Liver (tissue), 10 donors: ENCODE measurements at places on chromosomes 1 and 21. TPM values are rescaled to one million over a fixed set of nuclear protein-coding genes. Genes with fewer than 3 reads are reported as not detected.

The CATSPERE gene
- total RNA-seq = 0.79 TPM

The KCNT2 gene
- 11.2 TPM for total RNA-seq

DNA sequence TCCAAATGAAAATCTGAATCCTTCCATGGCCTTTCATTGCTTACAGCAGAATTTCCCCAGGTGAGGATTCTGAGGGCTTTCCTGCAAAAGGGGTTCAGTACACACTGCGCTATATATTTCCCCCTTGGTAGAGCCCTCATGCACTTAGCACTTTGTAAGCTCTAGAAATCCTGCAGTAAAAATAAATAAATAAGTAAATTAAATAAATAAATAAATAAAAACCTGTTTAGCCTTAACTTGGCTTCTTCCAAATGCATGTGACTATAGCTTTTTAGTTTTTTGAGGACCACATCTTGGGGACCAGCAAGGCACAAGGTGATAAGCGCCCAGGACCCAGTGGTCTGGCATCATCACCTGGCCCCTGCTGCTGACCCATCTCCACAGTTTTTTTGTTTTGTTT, 3.2 kb upstream of the BMP8B start:
- no peak for DNase-seq
- H3K27me3 ChIP-seq = no peaks in the 10 kb centered on the region
- no peaks in the 10 kb centered on the region for H3K36me3 ChIP-seq
- H3K4me1 ChIP-seq = peaks cover 6% of the 10 kb centered on the region

The IL22RA1 gene
- 2.1 TPM for total RNA-seq

The VSIG8 gene
- total RNA-seq = 0.08 TPM

DNA sequence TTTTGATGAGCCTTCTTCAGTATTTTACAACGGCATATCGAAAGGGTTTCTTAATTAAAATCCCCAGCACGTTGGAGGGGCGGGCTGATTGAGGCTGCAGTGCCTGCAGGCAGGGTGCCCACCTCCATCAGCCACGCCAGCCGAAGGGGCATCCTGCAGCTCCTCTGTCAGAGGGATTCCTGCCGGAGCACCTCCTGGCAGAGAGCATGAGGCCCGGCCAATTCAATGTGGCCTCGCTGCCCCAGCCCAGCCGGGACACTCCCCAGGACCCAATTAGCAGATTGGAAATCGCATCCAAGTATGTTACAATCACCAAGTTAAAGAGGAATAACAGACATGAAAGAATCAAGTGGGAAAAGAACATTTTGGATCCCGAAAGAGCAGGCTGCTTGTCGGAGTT, 216.6 kb downstream of the ST6GALNAC3 start:
- no peaks in the 10 kb centered on the region for H3K36me3 ChIP-seq
- H3K27me3 ChIP-seq = no peaks in the 10 kb centered on the region
- no peak overlapping the region for H3K27ac ChIP-seq
- H3K4me1 ChIP-seq = no peaks in the 10 kb centered on the region
- DNase-seq = no peak

GRCh38 chr1:207486198-207486597, 9.8 kb upstream of the CR1 start:
- no peaks in the 10 kb centered on the region for H3K27me3 ChIP-seq
- no peaks in the 10 kb centered on the region for H3K36me3 ChIP-seq
- H3K27ac ChIP-seq = no peak overlapping the region

The OR2T35 gene
- total RNA-seq = not detected

- no peak for DNase-seq
- H3K27ac ChIP-seq = peak overlapping the region; percentile 84
- H3K4me3 ChIP-seq = no peak overlapping the region
- no peaks in the 10 kb centered on the region for H3K27me3 ChIP-seq
These were observed 69.9 kb upstream of the WDR26 start for GRCh38 chr1:224504297-224505041.

- no peaks in the 10 kb centered on the region for H3K27me3 ChIP-seq
- DNase-seq = no peak
- H3K4me1 ChIP-seq = no peaks in the 10 kb centered on the region
- no peak overlapping the region for H3K27ac ChIP-seq
- H3K4me3 ChIP-seq = no peak overlapping the region
- no peaks in the 10 kb centered on the region for H3K36me3 ChIP-seq
These were observed 29.3 kb downstream of the MYOG start for GRCh38 chr1:203056516-203056915.

DNA sequence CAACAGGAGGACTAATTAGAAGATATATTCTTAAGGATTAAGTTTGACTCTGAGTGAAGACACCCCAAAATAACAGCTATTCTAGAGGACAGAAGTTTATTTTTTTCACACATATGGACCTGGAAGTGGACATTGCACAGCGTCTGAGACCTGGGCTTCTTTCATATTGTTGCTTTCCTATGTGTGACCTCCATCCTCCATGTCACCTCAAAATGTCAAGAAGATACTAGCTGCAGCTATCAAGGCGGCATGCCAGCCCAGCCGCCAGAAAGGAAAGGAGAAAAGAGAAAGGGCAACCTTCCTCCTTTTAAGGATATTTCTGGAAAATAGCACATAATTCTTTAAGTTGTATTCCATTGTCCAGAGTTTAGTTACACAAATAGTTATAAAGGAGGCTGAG, 220.4 kb downstream of the PATJ start:
- DNase-seq = no peak
- no peaks in the 10 kb centered on the region for H3K27me3 ChIP-seq
- no peak overlapping the region for H3K4me3 ChIP-seq
- H3K36me3 ChIP-seq = no peaks in the 10 kb centered on the region
- no peak overlapping the region for H3K27ac ChIP-seq
- H3K4me1 ChIP-seq = no peaks in the 10 kb centered on the region

- H3K36me3 ChIP-seq = no peaks in the 10 kb centered on the region
- no peak for DNase-seq
- no peaks in the 10 kb centered on the region for H3K4me1 ChIP-seq
These were observed 57.9 kb upstream of the KANK4 start for GRCh38 chr1:62377043-62377562.

DNA sequence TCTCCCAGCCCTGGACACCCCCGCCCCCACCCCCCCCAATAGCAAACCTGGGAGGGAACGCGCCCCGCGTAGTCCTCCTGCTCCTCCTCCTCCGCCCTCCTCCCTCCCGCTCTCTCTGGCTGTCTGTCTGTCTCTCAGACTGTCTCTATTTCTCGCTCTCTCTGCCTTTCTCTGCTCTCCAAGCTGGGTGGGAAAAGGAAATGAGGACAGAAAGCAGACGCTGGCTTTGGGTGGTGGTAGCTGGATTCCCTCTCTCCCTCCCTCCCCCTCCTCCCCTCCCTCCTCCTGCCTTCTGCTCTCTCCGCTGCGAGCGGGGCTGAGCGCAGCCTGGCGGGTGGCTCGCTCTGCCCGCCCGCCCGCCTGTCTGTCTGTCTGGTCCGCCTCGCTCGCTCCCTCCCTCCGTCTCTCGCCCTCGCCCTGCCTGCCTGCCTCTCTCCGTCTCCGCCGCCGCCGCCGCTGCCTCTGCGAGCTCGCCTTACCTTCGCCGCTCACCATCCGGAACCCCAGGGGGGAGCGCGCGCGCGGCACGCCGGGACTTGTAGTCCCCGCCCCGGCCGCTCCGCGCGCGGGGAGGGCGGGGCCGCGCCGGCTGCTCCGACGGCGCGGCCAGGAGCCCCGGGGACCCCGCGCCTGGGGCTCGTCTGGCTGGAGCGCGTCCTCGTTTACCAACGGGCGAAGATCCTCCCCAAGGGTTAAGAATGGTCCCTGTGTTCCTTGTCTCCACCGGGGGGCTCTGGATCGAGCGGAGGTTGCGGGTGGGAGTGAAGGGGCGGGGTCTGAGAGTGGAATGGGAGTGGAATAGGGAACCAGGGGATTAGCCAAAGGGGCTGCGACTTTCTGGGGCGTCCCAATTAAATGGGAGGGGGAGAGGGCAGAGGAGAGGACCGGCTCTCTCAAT, at the start of gene AHDC1:
Gene AHDC1, minus strand, starts transcription at position 464 of the 898 bp plus-strand sequence. CDS start 52,029 bp downstream, outside the sequence.
- peak within 1 kb of the TSS; percentile 78 for H3K4me3 ChIP-seq
- H3K36me3 ChIP-seq = no peaks in the 10 kb centered on the region
- no peaks in the 10 kb centered on the region for H3K27me3 ChIP-seq
- H3K27ac ChIP-seq = peak within 1 kb of the TSS; percentile 94
